ENCODE measurements at places on chromosomes 4 and X.

GRCh38 chr4:139208404-139208945 is 31.5 kb upstream of the ELF2 start:
- DNase-seq, result no peak

DNA sequence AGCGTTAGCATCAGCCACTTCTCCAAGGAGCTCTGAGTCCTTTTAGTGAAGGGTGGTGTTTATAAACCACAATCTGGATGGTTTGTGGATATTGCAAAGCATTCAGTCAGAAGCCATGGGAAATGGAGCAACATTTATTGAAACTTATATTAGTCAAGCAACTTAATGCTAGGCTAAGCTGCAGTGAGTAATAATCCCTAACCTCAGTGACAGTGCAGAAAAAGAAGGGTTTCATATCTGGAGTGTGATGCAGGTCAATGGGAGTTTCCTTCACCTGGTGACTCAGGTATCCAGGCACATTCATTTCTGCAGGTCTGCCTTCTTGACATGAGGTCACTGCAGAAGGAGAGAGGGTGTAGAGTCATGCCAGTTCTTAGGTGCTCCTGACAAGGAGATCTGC is 10.4 kb upstream of the DRD5 start:
- no peak for DNase-seq

GRCh38 chr4:141860974-141861373 is 224.6 kb downstream of the IL15 start:
- no peak for DNase-seq

DNA sequence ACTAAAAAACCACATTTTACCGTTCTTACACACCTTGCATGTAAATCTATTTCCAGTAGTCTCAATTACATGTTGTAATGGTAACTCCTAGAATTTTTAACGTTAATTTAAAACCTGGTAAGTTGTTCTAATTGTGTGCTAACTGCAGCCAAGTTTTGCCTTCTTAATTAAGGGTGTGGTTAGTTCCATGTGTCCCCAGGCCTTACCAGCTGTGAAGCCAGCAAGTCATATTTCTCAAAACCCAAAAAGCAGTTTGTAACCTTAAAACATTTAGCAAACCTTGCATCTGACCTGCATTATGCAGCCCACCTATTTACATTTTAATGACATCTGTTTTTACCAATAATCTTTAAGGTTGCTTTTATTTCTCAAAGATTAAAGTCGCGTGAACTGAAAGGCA is 18.4 kb upstream of the FAM47E start:
- DNase-seq, result no peak

DNA sequence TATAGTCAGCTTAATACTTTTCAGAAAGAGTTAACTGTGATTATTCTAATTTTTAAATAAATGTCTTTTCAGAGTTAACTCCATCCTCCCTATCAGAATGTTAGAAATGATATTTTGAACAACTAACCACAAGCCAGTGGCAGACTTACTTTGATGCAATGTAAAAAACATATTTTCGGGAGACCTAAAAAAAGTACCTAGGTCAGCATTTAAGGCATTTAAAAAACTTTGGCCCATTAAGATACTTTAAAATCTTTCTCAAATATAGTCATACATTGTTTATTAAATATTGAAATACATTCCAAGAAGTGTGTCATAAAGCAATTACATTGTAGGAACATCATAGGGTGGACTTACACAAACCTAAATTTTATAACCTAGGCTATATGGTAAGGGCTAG is 426.1 kb downstream of the PABPC4L start:
- DNase-seq, result no peak

DNA sequence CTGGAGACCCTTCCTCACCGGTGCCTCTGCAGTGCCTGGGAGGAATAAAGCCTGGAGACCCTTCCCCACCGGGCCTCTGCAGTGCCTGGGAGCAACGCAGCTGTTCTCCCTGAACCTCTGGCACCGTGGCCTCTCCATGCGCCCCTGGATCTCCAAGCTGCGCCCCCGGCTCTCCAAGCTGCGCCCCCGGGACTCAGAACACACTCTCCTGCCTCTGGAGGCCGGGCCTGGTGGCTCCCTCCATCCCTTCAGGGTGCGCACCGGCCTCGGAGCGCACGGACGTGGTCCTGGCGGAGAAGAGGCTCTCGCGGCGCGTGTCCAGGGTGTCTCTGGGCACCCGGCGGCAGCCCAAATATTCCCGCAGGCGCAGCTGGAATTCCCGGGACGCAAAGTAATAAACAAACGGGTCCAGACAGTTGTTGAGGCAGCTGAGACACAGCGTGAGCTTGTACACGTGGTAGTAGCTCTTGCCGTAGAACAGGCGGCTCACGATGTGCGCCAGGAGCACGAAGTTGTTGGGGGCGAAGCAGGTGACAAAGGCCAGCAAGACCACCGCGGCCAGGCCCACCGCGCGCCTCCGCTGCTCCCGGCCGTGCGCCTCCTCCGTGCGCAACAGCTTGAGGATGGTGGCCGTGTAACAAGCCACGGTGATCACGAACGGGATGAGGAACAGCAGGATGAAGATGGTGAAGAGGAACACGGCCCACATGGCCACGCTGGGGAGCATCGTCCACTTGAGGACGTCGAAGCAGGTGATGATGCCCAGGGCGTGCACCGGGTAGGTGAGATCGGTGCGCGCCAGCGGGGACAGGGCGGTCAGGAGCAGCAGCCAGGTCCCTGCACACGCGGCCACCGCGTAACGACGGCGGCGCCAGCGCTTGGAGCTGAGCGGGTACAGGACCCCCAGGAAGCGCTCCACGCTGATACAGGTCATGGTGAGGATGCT is 12.8 kb upstream of the ASMTL start:
- DNase-seq, result no peak

- no peak for DNase-seq
These were observed 32.8 kb upstream of the LSM6 start for GRCh38 chr4:146142768-146143167.

- no peak for DNase-seq
These were observed 29.5 kb downstream of the TAPT1 start for GRCh38 chr4:16196482-16197393.

GRCh38 chr4:155974476-155974749 is 20.7 kb upstream of the CTSO start:
- no peak for DNase-seq

DNA sequence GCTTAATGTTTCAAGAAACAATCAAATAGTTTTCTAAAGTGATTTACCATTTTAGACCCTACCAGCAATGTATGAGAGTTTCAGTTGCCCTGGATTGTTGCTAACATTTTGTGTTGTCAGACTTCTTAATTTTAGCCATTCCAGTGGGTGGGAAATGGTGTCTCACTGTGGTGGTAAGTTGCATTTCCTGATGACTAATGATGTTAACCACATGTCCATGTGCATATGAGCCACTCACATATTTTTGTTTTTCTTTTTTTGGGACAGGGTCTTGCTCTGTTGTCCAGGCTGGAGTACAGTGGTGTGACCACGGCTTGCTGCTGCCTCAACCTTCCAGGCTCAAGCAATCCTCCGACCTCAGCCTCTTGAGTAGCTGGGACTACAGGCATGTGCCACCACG is 48.3 kb downstream of the MED28 start:
- no peak for DNase-seq

- no peak for DNase-seq
These were observed 146.4 kb downstream of the PALLD start for GRCh38 chr4:168643111-168643795.

GRCh38 chr4:53015681-53016080 is 153.6 kb downstream of the RASL11B start:
- DNase-seq, result peak; percentile 44

- DNase-seq, result no peak
These were observed 35.0 kb downstream of the ACOX3 start for GRCh38 chr4:8405516-8405875.

DNA sequence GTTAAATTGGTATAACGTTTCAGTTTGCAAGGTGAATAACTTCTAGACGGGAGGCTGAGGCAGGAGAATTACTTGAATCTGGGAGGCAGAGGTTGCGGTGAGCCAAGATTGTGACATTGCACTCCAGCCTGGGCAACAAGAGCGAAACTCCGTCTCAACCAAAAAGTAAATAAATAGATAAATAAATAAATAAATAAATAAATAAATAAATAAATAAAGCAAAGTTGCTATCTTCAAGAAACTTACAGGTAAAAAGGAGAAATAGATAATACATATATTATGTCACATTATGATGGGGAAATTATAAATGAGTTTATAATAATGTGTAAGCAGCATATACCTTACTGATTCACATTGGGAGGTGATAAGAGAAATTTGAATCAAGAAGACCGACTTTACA is 1966.0 kb downstream of the PCDH7 start:
- no peak for DNase-seq

DNA sequence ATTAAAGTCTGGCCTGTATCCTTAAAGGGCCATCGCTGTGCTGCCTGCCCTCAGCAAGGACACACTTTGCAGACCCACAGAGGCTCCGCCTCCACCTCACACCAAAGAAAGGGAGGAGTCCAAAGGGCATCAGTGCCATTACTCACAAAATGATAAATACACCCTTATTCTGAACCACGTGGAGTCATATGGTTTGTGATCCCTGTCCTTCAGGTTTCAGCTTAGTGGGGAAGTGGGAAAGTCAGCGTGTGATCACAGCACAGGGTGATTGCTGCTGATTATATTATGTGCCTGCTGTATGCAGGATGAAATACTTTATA is 35.9 kb upstream of the MSANTD1 start:
- DNase-seq, result no peak

DNA sequence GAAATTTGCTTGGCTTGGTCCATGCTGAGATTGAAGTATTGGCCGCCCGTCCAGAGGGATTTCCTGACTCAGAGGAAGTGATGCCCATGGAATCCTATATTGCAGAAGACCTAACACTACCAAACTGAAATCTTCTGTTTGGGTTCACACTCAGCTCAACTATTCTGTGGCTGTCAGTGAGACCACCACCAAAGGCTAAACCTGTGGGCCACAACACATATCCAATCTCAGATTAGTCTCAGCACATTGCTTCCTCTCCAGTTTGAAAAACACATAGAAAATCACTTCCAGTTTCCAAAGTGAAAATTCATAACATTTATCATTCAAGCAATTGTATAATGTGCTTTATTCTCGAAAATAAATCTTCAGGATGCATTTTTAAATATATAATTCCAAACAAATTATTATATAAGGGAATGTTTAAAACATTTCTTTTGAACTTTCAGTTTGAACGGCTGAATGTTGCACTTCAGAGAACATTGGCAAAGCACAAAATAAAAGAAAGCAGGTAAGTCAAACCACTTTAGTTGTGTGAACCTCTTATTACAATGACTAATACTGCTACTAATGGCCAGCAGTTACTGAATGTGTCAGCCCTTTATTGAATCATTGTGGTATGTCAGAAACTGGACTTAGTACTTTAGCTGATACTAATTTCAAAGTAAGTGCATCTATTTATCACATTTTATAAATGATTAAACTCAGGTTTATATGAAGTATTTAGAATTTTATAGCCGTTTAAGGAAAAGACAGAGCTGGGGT is 37.0 kb downstream of the GUCY1A1 start:
- DNase-seq, result no peak

Data from WTC11 (cell line).